ENCODE measurements at places on chromosomes 13 and 19.

- no peak for DNase-seq
Measured at GRCh38 chr13:100674572-100674871, at the start of gene TMTC4. TMTC4 (minus strand) TSS chr13:100674795; CDS start chr13:100670362, 4,433 bp downstream.

GRCh38 chr13:45826731-45827130 lies 24.8 kb downstream of the SIAH3 start:
- no peak for DNase-seq

GRCh38 chr13:33544308-33544707 lies 258.8 kb upstream of the STARD13 start:
- no peak for DNase-seq

- no peak for DNase-seq
Measured at GRCh38 chr13:74533226-74533625, 399.0 kb upstream of the KLF12 start.

DNA sequence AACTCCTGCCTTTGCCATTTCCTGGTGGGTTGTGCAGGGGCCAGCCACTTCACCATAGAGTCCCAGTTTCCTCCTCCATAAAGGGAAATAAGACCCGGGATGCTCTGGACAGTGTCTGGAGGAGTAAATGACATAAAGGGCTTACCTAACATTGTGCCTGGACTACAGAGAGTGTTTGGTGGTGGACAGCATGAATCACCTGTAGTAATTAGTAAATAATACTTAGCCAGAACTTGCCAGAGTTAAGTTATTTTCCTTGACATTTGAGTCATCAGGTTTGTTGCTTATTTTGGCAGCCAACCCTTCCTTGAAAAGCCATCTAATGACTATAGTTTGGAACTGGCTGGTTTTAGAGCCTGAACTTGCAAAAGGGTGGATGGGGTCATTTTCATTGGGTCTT lies 159.2 kb downstream of the SLC7A1 start:
- DNase-seq = no peak

DNA sequence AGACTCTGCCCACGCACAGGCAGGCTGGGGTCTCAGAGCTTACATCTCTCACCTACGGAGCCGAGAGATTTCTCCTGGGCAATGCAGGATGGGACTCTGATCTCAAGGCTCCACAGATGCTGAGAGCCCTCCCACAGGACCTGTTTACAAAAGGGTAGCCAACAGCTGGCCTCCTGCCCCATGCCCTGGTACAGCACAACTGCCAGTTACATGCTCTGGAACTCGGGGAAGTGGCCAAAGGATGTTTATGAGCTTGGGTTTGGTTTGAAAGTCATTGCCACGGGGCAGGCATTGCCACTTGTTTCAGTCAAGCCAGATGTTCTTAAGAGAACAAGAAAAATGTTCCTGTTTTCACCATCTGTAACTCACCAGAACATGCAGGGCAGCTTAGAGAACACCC lies 3.5 kb downstream of the DHRS12 start:
- no peak for DNase-seq

DNA sequence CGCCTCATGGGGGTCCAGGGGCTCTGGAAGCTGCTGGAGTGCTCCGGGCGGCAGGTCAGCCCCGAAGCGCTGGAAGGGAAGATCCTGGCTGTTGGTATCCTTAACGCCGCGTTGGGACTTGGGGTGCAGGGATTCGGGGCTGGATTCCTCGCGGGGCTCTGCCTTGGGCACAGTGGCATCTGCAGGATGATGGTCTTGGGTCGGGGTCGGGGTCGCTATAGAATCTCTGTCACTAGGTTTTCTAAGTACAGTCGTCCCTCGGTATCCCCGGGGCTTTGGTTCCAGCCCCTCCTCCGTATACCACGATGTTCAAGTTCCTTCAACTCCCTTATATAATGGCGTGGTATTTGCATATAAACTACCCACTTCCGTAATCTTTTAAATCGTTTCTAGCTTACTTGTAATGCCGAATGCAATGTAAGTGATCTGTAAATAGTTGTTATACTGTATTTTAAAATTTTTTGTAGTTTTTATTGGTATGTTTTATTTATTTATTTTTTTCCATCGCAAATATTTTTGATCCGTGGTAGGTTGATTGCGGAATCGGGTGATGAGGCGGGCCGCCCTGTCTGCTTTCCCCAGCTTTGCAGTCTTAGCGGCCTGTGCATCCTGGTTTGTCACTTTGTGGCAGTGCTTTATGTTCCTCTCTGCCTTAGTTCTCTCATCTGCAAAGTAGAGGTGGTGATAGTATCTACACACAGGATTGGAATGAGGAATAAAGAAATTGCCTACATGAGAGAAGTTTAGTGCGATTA lies 606 bp downstream of the ERCC5 start:
- peak; percentile 54 for DNase-seq

GRCh38 chr13:20988909-20989655 lies 72.3 kb downstream of the LATS2 start:
- no peak for DNase-seq

GRCh38 chr19:41355802-41356201 lies 2.1 kb upstream of the TGFB1 start:
- no peak for DNase-seq

DNA sequence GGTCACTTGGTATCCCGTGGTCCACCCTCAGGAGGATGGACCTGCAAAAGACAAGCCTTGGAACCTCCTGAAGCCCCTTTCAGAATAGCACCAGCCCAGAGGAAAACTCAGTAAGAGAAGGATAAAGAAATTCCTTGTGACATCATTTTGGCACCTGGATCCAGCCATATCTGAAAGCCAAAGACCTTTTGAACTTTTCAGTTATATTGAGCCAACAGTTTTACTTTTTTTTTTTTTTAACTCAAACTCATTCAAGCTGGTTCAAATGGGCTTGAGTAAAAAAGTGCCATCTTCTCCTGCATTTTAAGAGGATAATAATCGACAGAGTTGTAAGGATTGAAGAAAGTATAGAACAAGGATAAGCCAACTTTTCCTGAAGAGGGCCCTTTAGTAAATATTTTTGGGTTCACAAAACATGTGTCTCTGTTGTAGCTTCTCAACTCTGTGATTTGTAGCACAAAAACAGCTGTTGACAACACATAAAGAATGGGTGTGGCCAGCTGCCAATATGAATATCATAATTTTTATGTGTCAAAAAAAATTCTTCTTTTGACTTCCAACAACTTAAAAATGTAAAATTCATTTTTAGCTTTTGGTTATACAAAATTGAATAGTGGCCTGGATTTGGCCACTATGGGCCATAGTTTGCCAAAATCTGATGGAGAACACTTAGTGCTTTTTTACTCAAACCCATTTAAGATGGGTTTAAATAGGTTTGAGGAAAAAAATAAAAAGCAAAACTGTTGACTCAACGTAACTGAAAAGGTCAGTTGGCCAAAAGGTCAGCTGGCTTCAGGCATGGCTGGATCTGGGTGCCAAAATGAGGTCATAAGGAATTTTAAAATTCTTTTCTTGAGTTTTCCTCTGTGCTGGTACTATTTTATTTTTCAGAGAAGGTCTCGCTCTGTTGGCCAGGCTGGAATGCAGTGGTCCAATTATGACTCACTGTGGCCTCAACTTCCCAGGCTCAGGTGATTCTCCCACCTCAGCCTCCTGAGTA lies 50.7 kb downstream of the ACSBG2 start:
- DNase-seq = no peak

DNA sequence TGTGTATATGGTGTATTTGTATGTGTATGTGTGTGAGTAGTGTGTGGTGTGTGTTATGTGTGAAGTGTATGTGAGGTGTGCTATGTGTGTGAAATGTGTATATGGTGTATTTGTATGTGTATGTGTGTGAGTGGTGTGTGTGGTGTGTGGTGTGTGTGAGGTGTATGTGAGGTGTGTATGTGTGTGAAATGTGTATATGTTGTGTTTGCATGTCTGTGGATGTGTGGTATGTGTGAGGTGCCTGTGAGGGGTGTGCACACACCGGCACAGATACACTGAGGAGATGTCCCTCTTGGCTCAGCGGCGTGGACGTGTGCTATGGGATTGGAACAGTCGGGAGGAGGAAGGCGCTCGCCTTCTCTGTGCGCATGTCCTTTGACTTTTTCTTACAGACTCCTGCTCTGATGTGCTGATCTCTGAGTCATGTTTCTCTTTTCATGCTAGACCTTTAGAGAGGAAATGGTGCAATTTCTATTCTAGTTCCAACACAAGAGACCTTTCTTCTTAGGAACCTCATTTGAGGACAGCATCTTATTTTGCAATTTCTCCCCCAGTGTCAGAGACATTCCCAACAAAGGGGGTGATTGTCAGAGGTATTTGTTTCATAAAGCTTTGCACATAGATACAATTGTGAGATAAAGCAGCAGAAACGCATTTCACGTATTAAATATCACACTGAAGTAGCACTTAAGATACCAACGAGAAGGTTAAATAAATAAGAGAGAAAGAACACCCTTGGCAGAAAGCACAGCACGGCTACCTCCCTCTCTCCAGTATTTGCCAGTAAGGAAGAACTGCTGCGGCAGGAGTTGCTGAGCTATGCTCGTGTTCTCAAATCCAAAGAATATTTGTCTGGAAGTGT lies 11.3 kb upstream of the TNFRSF19 start:
- no peak for DNase-seq

DNA sequence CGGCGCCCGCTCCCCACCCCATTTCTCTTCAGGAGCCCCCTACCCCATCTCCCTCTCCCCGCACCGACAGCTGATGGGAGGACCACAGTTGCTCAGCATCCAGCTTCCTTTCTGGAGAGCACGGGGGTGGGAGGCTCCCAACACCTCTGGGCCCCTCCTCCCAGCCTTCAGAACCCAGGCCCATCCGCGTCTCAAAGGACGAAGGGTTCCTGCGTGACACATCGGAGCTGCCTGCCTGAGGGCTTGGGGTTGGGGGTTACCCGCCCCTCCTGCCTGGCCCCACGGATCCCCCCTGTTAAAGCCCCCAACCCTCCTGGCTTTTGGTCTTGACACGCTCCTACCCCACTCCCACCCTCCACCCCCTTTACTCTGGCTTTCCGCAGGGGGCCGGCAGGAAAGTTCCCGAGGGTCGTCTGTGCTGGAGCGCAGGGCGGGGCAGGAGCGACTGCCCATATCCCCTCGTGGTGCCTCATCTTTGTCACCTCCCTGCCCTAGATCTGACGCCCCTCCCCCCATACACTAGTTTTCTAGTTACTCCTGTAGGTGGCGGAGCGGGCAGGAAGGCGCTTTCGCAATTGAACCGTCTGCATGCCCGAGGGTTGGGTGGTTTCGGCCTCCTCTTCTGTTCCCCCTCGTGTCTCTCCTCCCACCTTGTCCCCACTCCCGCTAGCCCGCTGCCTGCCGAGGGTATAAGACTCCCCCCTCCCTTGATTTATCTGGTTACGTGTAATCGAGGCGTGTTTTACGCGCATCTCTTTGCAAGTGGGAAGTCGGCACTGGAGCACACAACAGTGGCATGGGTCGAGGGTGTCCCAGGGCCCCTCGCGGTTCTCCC lies 924 bp downstream of the TRAPPC5 start:
- peak; percentile 93 for DNase-seq

- no peak for DNase-seq
Measured at GRCh38 chr19:33376423-33376822, 2.9 kb downstream of the CEBPG start.

DNA sequence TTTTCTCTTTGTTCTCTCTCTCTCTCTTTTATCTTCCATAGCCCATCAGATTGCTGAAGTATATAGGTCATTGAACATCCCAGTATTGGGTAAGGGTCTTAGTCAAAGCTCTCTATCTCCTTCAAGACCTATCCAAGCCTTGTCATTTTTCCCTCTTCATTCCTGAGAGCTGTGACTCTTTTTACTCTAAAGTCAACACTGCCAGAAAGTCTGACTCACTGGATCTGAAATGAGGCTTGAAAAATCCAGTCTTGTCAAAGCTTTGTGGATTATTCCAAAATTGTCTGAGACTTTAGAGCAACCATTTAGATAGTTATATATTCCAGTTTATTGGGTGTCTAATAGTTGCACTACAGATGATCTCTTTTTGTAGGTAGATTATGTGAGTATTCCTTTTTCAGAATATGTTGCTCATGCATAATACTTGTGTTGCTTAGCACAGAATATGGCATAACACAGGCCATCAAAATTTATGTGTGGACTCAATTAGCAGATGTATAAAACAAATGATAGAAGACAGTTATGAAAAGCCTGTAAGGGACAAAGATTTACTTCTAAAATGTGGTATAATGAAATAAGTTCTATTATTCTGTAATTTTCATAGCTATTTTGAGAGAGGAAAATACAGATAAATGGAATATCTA lies 389.3 kb upstream of the PCDH9 start:
- no peak for DNase-seq

DNA sequence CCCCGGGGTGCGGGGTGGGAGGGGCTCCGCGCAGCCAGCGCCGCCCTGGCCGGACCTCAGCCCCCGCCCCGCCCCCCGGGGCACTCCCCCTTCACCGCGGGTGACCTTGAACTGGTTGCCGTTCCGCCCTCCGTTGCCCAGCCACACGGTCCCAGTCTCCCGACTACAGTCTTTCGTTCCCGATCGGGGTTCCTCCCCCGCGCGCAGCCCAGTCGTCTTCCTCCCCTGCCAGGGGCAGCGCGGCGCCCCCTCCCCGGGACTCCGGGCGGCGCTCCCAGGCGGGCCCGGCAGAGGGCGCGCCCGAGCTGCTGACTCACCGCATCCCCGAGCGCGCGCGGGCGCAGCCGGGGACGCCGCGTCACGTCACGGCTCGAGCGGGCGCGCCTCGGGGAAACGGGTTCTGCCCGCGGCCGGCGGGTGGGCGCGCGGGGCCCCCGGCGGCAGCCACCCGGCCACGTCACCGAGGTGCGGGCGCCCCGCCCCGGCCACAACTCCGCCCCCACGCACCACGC lies 459 bp downstream of the MIDN start:
- DNase-seq = peak; percentile 83

GRCh38 chr19:35546532-35546931 lies 1.1 kb downstream of the TMEM147 start:
- no peak for DNase-seq

DNA sequence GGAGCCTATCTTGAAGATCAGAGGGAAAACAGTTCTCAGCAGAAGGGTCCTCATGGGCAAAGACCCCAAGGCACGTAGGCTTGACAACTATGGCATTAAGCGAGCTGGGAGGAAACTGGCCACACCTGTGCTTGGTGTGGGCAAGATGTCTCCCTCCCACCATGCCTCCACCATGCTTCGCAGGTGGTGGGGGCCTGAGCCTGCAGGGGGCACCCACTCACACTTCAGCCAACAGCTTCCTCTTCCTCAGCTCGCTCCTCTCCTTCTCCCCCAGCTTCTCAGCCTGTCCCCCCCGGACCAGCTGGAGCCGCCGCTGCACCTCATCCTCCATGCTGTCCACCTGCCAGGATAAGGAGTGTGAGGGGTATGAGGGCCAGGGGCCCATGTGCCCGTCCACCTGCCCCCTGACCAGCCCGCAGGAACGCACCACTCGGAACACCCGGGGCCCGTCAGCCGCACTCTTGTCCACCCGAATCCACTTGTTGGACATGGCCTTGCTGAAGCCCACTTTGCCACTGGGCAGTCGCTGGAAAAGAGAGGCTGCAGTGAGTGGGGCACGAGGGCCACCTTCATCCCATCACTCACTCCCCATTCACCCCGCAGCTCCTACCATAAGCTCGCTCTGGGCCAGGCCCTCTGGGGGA lies 3.4 kb downstream of the FARSA start:
- no peak for DNase-seq

GRCh38 chr19:14080887-14081796 lies 4.4 kb downstream of the C19orf67 start:
- DNase-seq = peak; percentile 100

DNA sequence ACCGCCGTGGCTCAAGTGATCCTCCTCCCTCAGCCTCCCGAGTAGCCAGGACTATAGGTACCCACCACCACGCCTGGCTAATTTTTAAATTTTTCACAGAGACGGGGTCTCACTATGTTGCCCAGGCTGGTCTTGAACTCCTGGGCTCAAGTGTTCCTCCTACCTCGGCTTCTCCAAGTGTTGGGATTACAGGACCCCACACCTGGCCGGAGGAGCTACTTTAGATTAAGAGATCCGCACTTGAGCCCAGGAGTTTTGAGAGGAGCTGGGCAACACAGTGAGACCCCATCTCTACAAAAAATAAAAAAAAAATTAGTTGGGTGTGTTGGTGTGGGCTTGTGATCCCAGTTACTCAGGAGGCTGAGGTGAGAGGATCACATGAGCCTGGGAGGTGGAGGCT lies 9.0 kb upstream of the ZNF460 start:
- DNase-seq = no peak

Measured in CD4-positive, alpha-beta T cell (primary cell).